ENCODE measurements at places on chromosomes 3 and 15.

DNA sequence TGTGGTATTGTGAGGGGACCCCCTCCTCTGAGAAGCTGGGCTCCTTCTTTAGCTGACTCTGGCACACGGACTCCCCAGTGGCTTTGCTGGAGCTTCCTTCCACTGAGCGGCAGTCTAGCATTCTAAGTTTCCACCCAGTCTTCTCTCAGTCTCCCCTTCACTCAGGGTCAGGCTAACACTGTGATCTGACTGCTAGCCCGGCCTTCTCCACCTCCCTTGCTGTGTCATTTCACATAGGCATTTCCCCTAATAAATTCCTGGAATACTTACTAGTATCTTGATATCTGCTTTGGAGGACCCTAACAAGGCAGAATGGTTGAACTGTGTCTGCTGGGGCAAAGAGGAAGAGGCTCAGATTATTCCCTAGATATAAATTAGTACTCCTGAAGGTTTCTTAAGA lies 106.2 kb upstream of the THBS1 start:
- H3K4me3 ChIP-seq, result no peak overlapping the region
- H3K27ac ChIP-seq, result no peak overlapping the region
- peak; percentile 44 for DNase-seq
- peaks cover 10% of the 10 kb centered on the region for H3K4me1 ChIP-seq

DNA sequence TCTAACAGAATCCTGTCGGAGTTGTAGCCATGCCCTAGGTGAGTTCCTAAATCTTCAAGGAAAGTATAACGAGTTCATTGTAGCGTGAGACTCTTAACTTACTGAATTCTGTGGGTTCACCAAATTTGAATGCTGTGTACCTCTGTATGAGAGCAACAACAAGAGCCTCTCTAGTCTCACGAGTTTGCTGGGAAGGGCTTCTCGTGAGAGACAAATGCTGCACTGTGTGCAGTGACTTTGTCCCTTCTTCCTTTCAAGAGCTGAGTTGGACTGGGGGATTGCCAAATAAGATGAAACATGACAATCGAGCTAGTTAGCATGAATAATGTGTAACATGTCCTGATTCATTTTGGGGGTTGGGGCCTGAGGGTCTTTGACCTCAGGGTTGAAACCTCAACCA lies 32.2 kb downstream of the KAT2B start:
- DNase-seq, result no peak
- H3K27ac ChIP-seq, result no peak overlapping the region
- peaks cover 5% of the 10 kb centered on the region for H3K4me1 ChIP-seq
- no peak overlapping the region for H3K4me3 ChIP-seq
- H3K27me3 ChIP-seq, result no peaks in the 10 kb centered on the region

DNA sequence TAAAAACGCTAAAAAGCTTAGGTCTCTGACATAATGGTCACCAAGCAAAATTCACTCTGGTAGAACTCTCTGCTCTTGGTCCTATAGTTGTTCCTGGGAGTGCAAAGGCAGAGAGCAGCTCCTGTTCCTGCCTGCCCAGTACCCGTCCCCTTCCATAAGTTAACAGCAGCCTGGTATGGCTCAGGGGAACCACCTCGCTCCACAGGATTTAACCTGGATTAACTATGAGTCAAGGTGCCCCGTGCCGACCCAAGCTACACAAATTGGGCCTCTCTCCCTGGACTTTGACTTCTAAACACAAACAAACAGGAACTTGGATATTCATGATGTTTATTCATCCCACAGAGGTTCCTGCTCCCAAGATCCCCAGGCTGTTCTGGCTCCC lies 32.1 kb downstream of the SCAP start:
- H3K4me1 ChIP-seq, result peaks cover 37% of the 10 kb centered on the region
- peak overlapping the region; percentile 70 for H3K27ac ChIP-seq
- H3K36me3 ChIP-seq, result peaks cover 2% of the 10 kb centered on the region
- H3K27me3 ChIP-seq, result no peaks in the 10 kb centered on the region

- no peak overlapping the region for H3K27ac ChIP-seq
- no peaks in the 10 kb centered on the region for H3K36me3 ChIP-seq
- no peak for DNase-seq
- H3K27me3 ChIP-seq, result no peaks in the 10 kb centered on the region
- H3K4me1 ChIP-seq, result peaks cover 9% of the 10 kb centered on the region
These were observed 12.0 kb upstream of the GRIP2 start for GRCh38 chr3:14552041-14552648.

DNA sequence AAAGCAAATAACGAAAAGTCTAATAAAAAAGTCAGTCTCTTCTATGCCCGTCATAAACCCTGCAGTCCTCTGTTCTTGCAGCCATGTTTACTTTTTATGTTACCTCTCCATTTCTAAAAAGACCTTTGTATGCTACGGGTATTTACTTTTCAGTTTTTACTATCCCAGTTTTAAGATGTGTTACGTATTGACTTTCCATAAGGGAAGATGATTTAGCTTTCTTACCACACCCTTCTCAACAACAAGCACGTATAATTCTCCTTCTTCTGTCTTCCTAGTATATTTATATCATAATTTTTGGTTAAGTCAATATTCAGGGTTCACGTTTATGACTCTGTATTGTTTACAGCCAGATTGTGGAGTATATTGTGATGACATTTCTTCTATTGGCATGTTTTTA lies 10.8 kb downstream of the TRNT1 start:
- H3K36me3 ChIP-seq, result no peaks in the 10 kb centered on the region
- no peaks in the 10 kb centered on the region for H3K27me3 ChIP-seq
- no peak overlapping the region for H3K27ac ChIP-seq

- H3K4me1 ChIP-seq, result no peaks in the 10 kb centered on the region
- DNase-seq, result no peak
- H3K36me3 ChIP-seq, result no peaks in the 10 kb centered on the region
- H3K4me3 ChIP-seq, result no peak overlapping the region
These were observed 20.7 kb downstream of the HGD start for GRCh38 chr3:120661106-120661905.

DNA sequence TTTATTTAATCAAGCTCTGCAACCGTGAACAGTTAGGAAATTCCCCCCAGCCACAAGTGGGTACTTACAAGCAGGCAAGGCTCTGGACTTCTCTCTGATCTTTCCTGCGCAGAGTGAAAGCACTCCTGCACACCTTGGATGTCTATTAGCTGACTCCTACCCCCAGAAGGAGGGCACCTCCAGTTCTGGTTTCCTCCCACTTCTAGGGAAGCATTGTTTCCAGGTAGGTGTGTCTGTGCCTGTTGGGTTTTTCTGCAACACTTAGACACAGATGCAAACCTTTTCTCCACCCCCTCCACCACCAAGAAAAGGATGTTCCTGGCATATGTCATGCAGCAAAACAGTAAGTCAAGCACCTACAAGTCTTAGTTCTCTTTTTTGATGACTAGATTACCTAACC lies at the start of gene ZBED2:
Gene ZBED2, minus strand, starts transcription at position 115 of the 400 bp plus-strand sequence. CDS start 1,145 bp downstream, outside the sequence.
- no peaks in the 10 kb centered on the region for H3K36me3 ChIP-seq
- no peak within 1 kb of the TSS for H3K4me3 ChIP-seq
- no peaks in the 10 kb centered on the region for H3K27me3 ChIP-seq
- 0 out of 2 replicates have a peak, but pooled peaks cover 3% of the 10 kb centered on the region for H3K4me1 ChIP-seq

DNA sequence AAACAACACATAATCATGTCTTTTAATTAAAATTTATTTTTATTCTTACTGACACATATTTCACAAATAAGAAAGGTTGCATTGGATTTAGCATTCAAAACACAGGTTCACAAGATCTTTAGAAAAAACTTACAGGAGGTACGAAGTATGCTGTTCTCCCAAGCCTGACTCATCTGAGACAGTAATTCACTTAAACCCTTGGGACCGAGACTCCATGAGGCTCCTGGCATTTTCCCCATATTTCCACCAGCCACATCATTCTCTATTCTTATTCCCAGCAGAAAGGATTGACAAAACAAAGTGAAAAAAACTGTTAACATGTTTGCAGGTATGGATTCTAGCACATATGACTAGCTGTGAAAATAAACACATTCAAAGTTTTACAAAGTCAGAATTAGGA lies 52.6 kb downstream of the CNTN3 start:
- no peak for DNase-seq
- no peak overlapping the region for H3K27ac ChIP-seq
- H3K4me1 ChIP-seq, result no peaks in the 10 kb centered on the region

- peak overlapping the region; percentile 46 for H3K4me3 ChIP-seq
- H3K27me3 ChIP-seq, result no peaks in the 10 kb centered on the region
- no peaks in the 10 kb centered on the region for H3K4me1 ChIP-seq
- no peaks in the 10 kb centered on the region for H3K36me3 ChIP-seq
- DNase-seq, result no peak
- no peak overlapping the region for H3K27ac ChIP-seq
These were observed 69.2 kb downstream of the GOLGA8B start for GRCh38 chr15:34514251-34514670.

GRCh38 chr15:81265256-81265943 lies 58.5 kb downstream of the STARD5 start:
- no peaks in the 10 kb centered on the region for H3K27me3 ChIP-seq
- H3K4me3 ChIP-seq, result no peak overlapping the region
- peaks cover 5% of the 10 kb centered on the region for H3K4me1 ChIP-seq
- H3K27ac ChIP-seq, result no peak overlapping the region
- H3K36me3 ChIP-seq, result no peaks in the 10 kb centered on the region

GRCh38 chr15:65303687-65304380 lies 643 bp upstream of the RNU5B-1 start:
- no peaks in the 10 kb centered on the region for H3K36me3 ChIP-seq
- no peaks in the 10 kb centered on the region for H3K27me3 ChIP-seq
- DNase-seq, result peak; percentile 66
- H3K27ac ChIP-seq, result peak overlapping the region; percentile 95
- H3K4me1 ChIP-seq, result peaks cover 6% of the 10 kb centered on the region

- H3K27ac ChIP-seq, result no peak overlapping the region
- peaks cover 9% of the 10 kb centered on the region for H3K4me1 ChIP-seq
- H3K27me3 ChIP-seq, result no peaks in the 10 kb centered on the region
- H3K4me3 ChIP-seq, result no peak overlapping the region
- DNase-seq, result no peak
These were observed 1.1 kb upstream of the MUSTN1 start for GRCh38 chr3:52835766-52836470.

Measured in Caco-2 (cell line).